Karpas-422 (cell line): ENCODE measurements at places on chromosomes 6 and 20. TPM values are rescaled to one million over a fixed set of nuclear protein-coding genes. Genes with fewer than 3 reads are reported as not detected.

- DNase-seq: peak; percentile 53
Observed at GRCh38 chr6:167153521-167153959, 4.2 kb downstream of the GPR31 start.

The CLVS2 gene
- not detected in 2 replicates for total RNA-seq

The MARCKS gene
- total RNA-seq: 2.2 and 2.8 TPM in 2 replicates

- DNase-seq: no peak
Observed at GRCh38 chr6:168414336-168415097, 26.5 kb upstream of the SMOC2 start.

The CD93 gene
- not detected in 2 replicates for total RNA-seq

- DNase-seq: no peak
Observed at GRCh38 chr6:1311400-1312202, at the start of gene FOXQ1. Gene FOXQ1, plus strand, starts transcription at chr6:1312098. Its CDS starts 607 bp downstream, at chr6:1312705.

DNA sequence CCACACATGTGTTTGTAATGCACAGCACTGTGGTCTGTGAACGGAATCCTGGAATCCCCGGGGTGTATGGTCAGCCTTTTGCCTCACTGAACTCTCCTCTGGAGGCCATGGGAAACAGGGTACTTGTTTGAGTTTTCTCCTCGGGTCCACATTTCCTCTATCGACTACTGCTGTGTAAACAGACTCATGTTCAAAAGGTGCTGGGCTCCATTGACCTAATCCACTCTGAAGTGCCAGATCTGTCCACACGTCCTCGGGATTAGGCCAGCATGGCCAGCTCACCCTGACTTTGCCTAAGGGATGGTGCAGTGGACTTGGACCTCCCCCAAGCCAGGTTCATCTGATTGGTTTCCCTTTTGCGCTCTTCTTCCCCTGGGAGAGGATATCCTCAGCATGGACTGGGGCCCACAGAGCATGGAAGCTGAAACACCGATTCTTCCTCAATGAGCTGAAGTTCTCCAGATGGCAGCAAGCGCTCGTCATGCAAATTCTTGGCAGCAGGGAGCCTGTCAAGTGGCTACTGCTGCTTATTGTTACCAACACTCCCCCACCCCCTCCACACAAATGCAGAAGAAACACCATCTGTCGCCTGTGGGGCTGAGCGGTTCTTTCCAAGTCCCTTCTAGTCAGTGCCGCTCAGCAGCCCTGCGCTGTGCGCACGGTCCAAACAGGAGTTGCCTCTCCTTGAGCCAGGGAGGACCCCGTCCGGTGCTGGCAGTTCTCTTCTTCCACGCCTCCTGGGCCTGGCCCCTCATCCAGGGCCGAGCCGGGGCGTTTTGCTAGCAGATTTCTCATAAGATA lies 292.6 kb upstream of the MARCKS start:
- DNase-seq: no peak

The SIRPG gene
- not detected in 2 replicates for total RNA-seq

DNA sequence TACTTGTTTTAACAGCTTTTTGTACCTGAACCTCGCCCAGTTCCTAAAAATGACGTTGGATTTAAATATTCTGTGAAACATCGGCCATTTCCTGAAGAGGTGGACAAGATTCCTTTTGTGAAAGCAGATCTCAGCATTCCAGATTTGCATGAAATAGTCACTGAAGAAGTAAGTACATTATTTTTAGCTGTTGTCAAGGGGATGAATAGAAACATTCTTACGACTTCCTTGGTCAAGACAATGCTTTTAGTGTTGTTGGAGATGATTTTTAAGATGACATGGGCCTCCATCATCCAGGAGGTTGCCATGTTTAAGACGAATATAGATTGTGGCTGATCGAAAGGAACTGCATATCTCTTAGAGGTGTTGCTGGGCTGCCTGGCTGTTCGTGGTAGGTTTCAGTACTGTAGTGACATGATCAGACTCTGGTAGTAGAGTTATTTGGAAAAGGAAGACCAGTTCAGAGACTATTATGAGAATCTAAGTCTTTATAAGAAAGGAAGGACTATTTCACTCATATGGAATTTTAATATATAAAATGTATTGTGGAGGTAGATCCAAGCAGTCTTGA lies 29.9 kb upstream of the ADIG start:
- no peak for DNase-seq

DNA sequence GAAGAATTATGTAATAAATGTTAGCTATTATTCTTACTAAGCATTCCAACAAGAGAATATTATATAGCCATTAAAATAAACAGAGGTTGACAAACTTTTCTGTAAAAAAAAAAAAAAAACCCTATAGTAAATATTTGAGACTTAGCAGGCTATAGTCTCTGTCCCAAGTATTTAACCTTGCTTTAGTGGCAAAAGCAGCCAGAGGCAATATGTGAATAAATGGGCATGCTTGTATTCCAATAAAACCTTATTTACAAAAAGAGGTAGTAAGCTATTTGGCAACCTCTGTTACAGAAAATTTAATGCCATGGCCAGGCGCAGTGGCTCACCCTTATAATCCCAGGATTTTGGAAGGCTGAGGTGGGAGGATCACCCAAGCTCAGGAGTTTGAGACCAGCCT lies 14.6 kb downstream of the CDK5RAP1 start:
- no peak for DNase-seq

DNA sequence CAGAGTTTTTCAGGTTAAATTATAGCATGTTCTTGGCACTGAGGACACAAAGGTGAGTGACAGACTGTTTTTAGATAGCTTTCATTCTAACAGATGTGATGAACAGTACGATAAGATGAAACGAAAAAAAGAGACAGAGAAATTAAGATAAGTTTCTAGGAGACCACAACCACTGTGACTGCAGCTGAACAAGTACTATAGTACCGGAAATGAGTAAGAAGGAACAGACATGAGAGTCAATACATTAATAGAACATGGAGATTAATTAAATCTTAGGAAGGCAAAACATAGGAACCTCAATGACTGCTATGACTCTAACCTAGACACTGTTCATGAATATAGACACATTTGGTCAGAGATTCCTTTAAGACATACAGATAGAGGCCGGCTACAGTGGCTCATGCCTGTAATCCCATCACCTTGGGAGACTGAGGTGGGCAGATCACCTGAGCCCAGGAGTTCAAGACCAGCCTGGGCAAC lies 40.2 kb downstream of the HBS1L start:
- no peak for DNase-seq

GRCh38 chr6:141451181-141451510 lies 681.6 kb upstream of the GJE1 start:
- no peak for DNase-seq

DNA sequence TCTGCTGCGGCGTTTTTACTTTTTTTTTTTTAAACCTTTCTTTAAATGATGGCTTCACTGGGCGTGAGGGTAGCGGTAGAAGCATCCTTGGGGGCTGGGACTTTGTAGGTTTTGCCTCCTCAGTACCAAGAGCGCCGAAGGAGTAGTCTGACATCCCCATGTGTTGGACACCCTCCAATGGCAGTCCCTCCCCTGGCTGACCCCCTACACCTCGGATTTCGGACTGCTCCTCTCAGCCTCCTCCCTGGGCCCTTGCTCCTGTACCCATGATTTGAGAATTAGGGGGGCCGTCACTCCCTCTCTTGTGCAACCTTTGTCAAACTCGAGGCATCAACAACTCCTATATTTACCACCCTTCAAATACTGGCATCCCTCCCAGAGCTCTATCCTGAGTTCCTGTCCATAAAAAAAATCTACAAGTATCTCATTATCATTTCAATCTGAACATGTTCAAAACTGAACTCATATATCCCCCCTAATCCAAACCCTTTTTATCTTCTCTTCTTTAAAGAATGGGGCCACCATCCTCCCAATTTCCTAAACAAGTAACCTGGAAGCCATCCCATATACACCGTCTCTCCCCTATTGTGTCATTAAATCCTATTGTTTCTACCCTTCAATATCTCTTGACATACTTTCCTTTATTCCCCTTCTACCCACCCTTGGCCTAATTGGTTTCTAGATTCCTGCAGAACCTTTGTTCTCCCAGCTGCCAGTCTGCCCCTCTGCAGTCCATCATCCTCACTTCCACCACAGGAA lies 1.2 kb upstream of the ARFGEF3 start:
- no peak for DNase-seq

The SAMD10 gene
- total RNA-seq: 11.7 and 13.0 TPM in 2 replicates

The CAP2 gene
- not detected in 2 replicates for total RNA-seq

- DNase-seq: no peak
Observed at GRCh38 chr6:108736002-108736361, 112.2 kb upstream of the ARMC2 start.

DNA sequence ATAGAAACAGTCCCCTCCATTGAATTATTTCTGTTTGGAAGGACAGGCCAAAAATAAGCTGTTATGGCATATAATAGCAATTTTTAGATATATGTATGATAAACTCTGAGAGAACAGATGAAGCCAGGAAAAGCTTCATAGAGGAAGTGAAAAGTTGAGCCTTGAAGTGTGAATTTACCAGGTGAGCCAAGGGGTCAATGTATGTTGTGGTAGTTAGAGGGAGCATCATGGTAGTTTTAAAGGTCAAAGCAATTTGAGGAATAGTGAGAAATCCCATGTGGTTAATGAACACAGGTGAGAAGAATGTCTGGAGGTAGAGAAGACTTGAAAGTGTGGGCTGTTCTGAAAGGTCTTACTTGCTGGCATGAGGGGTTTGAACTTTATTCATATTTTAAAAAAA lies 47.0 kb downstream of the COL19A1 start:
- DNase-seq: no peak

The GSTA3 gene
- not detected in 2 replicates for total RNA-seq

The HTR1E gene
- not detected in 2 replicates for total RNA-seq

GRCh38 chr6:88761237-88762031 lies 202.0 kb downstream of the RNGTT start:
- DNase-seq: peak; percentile 57

- DNase-seq: no peak
Observed at GRCh38 chr6:99592900-99593299, 13.7 kb upstream of the PRDM13 start.

The YTHDF1 gene
- 24.1 and 27.1 TPM in 2 replicates for total RNA-seq

GRCh38 chr6:44723439-44724197 lies 336.1 kb downstream of the CDC5L start:
- DNase-seq: no peak

DNA sequence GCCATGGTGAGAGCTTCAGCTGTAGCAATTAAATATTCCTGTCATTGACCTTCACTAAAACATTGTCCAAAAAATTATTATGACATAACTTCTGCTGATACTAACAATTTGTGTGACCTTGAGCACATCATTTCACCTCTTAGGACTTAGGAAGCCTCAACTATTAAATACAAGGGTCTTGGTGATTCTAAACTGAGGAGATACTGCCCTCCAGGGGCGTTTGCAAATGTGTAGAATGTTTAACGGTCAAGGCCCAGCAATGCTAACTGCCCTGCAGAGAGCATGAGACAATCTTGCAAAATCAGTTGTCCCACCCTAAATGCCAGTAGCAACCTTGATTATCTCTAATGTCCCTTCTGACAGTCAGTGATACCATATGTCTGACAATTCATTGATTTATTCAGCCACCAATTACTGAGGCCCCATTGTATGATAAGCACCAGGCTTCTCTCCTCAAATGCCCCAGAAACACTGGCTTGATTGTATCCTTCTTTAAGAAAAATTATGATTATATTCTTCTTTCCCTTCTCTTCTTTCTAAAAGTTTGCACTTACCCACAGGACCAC lies 284.1 kb upstream of the PLN start:
- peak; percentile 59 for DNase-seq

DNA sequence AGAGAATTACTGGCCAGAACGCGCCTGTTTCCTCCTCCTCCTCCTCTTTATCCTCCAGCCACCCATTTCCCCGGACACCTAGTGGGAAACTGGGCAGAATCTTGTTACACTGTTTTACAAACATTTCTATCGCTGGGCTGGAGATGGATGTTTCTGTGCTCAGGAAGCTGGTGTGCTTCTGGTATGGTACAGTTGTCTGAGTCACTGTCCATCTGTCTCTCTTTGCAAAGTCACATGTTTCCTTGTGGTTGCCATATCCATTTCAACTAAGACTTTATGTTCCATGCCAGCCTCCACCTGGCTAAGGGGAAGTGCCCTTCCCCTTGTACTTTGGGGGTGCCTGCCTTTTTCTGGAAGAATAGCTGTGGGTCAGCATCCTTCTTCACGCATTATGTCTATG lies 52.9 kb upstream of the SLC22A16 start:
- DNase-seq: no peak

GRCh38 chr6:50935442-50935841 lies 116.8 kb downstream of the TFAP2B start:
- no peak for DNase-seq

The FAM229B gene
- total RNA-seq: 8.2 and 9.2 TPM in 2 replicates

GRCh38 chr6:88004707-88005106 lies 42.9 kb upstream of the SPACA1 start:
- no peak for DNase-seq

DNA sequence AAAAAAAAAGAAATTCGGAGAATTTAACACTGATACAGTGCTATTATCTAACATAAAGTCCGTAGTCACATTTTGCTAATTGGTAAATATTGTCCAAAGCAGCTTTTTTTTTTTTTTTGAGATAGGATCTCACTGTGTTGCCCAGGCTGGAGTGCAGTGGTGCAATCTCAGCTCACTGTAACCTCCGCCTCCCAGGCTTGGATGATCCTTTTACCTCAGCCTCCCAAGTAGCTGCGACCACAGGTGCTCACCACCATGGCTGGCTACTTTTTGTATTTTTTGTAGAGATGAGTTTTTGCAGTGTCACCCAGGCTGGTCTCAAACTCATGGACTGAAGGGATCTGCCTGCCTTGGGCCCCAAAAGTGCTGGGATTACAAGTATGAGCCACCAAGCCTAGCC lies 15.9 kb downstream of the MTO1 start:
- no peak for DNase-seq

The ROS1 gene
- not detected in 2 replicates for total RNA-seq

- no peak for DNase-seq
Observed at GRCh38 chr20:53571555-53572286, 21.9 kb downstream of the ZNF217 start.

The OR12D3 gene
- not detected in 2 replicates for total RNA-seq

DNA sequence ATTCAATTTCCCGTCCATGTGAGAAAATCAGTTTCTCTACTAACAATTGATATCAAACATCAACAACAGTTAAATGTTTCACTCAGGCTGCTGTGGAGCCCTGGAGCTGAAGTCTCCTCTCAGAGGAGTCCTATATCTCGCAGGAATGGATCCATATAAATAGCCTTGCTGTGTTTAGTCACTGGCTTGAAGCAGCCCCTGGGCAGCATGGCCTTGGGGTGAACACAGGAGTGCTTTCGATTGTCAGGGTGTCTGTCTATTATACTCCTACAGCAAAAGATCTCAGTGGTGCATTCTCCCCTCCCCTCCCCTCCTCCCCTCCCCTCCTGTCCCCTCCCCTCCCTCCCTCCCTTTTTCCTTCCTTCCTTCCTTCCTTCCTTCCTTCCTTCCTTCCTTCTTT lies 141.9 kb downstream of the CCDC170 start:
- no peak for DNase-seq

- DNase-seq: peak; percentile 83
Observed at GRCh38 chr20:5674176-5674660, 76.0 kb upstream of the SHLD1 start.

- DNase-seq: no peak
Observed at GRCh38 chr6:158661156-158661685, 11.4 kb downstream of the SYTL3 start.

The VSTM2L gene
- 0.14 TPM in 1 of 2 replicates, not detected in the other for total RNA-seq

DNA sequence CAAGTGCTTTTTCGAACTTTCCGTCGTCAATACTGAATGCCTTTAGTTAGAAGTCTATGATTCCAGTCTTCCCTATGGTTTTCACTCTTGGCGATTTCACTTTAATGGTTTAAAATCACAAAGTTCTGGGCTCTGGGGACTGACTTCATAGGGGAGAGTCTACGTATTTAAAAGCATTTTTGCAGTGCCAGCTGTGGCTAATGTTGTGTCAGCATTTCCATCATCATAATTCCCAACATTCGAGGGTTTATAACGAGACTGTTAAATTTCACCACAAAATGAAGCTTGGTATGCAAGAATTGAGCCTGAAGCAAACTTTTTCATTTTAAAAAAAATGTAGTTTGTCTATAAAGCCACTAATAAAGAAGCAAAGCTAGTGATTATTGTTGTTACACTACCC lies 242.7 kb downstream of the SOX4 start:
- no peak for DNase-seq
